CD4-positive, alpha-beta T cell treated with Interleukin-4 for 1 hour (primary cell): ENCODE measurements at places on chromosomes 11 and 22.

GRCh38 chr11:109644152-109644551 lies 222.2 kb downstream of the C11orf87 start:
- no peak for DNase-seq

DNA sequence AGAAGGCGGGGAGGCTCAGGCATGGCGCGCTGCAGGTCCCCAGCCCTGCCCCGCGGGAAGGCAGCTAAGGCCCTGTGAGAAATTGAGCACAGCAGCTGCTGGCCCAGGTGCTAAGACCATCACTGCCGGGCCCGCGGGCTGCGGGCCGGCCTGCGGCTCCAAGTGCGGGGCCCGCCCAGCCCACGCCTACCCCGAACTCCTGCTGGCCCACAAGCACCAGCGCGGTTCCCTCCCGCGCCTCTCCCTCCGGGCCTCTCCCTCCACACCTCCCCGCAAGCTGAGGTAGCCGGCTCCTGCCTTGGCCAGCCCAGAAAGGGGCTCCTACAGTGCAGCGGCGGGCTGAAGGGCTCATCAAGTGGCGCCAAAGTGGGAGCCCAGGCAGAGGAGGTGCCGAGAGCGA lies 4.6 kb upstream of the RDX start:
- DNase-seq: no peak

GRCh38 chr11:32334822-32335221 lies 100.5 kb downstream of the WT1 start:
- no peak for DNase-seq

DNA sequence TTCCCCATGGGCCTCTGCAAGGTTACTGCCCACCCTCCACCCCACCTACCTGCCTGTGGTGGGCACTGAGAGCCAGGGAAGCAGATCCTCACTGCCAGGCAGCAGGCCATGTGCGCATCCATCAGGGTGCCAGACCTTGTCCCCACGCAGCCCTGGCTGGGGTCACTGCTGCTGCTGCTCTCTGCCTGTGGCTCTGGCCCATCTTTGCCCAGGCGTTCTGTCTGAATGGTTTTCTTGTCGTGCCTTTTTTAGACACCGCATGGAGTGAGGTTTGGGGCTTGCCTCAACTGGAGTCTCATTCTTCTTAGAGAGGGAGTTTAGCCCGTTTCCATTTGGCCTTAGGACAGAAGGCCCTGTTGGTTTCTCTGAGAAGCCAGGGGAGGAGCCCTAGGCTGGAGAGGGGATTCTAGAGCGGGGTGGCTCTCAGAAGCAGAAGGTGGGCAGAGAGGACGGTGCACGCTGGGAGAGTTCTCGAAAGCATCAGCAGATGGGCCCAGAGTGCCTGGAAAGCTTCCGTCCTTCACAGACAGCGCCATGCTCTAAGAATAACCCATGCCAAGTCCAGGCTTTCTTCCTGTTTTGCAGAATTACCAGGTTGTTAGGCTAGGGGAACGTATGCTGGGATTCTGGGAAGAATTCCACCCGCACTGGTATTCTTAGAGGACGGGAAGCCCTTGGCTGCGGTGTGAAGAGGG lies 8.1 kb downstream of the TANGO2 start:
- no peak for DNase-seq

DNA sequence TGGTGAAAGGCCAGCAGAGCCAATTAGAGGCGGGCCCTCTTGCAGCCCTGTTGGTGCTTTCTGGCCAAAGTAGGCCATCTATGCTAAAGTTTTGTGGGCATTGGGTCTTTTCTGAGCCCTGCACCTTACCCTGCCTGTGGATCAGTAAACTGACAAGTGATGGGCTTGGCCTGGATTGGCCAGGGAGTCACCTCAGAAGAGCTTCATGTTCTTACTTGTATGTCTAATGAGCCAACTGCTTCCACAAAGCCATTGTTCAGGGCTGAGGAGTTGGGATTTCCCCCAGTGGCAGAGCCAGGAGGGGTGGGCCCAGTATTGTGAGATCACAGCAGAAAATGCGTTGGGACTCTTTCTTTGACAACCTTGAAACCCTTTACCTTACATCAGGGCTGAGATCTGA lies 90.4 kb downstream of the CWC15 start:
- no peak for DNase-seq

DNA sequence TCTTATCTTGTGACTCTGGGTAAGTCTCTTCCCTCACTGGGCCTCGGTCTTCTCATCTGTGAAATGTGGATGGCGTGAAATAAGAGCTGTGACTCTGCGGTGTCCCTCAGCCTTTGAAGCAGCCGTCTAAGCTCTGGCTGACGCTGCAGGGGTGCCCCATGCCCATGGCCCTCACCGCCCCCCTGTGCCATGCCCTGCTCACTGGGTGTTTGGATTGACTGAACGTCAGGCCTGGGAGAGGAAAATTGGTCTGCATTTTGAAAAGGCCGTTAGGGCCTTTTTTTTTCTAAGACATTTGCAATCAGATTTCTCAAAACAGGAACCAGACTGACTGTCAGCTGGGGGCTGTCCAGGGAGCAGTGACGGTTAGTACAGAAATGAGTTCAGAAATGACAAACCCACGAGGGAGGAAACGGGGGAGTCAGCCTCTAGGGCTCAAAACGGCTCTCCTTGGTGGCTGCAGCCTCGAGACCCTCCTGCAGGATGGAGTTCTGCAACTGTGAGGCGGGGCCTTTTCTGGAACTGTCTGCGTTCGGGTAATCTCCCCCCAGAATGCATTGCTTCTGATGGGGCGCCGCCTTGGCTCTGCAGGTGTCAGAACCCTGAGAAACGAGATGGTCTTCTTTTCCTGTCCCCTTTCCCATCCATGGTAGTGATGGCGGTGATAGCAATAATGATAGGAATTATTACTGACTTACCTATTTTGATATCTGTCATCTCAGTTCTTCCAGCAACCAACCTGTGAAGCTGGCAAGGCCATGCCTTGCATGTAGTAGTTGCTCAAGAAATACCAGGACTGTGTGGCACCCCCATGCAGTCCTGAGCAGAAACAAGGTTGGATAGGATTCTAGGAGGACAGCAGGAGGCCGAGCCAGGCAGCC lies 2.0 kb downstream of the GRK2 start:
- peak; percentile 63 for DNase-seq

DNA sequence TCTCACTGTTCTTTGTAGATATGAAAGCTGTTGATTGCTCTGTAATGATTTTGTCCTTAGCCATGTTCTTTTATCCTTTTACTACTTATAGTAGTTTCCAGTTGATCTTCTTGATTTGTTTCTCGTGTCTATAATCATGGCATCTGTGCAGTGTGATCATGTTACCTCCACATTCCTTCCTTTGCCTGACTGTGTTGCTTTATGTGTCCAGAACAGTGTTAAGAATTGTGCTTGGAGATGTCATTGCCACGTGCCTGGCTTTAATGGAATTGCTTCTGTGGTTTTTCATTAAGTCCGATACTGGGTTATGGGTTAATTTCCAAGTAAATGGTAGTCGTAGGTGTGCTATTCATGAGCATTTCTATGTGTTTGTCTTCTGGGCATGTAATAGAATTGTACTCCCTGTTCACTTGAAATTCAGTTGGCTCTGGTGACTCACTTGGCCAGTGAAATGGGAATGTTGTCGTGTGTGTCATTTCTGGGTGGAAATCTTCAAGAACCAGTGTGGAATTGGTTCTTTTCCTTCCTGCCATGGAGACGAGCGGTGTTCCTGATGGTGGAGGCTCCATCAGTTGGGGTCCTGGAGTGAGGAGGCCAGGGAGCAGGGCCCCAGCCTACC lies 6.8 kb downstream of the GTSE1 start:
- DNase-seq: no peak

DNA sequence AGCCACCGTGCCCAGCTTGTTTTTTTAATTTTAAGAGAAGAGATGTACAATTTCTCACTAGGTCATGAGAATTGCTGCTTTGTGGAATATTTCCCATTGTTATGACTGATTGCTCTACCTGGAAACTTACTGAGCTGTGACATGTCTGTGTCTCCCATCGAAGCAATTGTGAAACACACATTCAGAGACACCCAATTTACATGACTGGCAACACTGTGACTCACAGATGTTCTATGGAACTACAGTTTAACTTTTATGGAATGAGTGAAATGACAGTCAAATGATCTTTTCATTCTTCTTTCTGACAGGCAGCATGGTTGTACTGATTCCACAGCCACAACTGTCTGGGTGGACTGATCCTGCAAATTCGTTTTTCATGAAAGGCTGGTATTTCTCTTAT lies 32.3 kb downstream of the ELF5 start:
- DNase-seq: no peak

DNA sequence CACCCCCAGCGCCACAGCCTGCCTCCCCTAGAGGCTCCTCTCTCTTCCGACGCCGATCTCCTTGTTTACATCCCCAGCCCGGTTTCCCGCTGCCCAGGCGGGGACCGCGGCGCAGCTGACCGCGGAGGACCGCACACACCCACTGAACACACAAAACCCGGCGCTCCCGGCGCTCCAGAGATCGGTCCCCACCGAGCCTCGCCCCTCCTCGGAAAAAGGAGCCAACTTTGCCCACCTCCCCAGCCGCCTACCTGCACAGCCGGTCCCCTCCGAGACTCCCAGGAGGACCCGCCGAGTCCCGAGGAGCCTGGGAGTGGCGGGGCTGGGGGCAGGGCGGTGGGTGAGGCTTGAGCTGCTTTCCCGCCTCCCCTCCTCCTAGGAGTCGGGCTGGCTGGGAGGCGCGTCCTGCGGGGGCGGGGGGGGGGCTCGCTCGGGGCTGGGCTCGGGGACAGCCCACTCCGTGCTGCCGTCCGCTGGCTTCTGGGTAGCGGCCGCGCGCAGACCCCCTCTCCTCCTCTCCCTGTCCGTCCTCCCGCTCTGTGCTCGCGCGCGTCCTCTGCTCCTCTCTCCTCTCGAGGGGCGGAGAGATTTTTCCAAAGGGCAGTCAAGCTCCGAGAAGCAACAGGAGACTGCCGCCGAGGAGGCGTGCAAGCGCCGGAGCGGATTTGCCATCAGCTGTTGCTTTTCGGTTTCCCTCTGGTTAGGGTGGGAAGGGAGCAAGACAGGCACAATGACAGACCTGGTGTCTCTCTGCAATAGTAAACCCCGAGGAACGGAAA lies at the start of gene FXYD6:
Gene FXYD6, minus strand, starts transcription at position 318 of the 779 bp plus-strand sequence. CDS start 33,882 bp downstream, outside the sequence.
- no peak for DNase-seq

- no peak for DNase-seq
Observed at GRCh38 chr11:61731952-61732675, 20.3 kb upstream of the MYRF start.

DNA sequence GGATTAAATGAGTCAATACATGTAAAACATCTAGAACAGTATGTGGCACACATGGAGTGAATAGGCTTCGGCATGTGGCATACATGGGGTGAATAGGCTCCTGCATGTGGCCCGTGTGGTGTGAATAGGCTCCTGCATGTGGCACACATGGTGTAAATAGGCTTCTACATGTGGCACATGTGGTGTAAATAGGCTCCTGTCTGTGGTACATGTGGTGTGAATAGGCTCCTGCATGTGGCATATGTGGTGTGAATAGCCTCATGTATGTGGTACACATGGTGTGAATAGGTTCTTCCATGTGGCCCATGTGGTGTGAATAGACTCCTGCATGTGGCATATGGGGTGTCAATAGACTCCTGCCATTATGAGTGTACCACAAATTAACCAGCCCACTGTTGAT lies 219.1 kb upstream of the KIRREL3 start:
- DNase-seq: no peak

DNA sequence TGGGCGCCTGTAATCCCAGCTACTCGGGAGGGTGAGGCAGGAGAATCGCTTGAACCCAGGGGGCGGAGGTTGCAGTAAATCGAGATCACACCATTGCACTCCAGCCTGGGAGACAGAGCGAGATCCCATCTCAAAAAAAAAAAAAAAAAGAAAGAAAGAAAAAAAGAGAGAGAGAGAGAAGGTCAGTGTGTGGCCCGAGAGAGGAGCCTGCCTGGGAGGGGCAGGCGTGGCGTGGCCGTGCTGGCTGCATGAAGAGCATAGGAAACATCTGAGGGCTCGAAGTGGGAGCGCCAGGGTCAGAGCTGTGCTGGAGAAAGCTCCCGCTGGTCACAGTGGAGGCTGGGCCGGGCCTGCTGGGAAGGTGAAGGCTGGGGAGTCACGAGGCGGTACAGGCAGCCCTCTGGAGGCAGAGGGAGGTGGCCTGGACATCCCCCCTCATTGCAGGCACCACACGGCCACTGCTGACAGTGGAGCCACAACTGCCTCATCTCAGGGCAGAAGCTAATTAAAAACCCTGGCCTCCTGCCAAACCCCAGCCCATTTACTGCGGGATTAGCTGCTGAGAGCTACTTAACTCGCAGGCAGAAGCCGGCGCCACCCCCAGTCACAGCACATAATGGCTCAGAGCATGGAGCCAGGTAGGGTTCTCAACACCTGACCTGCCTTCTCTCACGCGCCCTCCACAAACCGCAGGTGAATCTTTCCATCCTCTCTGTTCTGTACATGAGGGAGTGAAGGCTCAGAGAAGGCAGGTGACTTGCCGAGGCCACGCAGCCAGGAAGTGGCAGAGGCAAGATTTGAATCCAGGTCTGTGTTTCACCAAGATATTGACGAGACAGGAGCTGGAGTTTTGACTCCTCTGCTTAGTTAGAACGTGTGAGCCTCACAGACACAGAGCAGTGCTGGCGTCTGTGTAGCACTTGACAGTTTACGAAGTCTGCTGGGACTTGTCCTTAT lies 32.6 kb downstream of the NFAM1 start:
- DNase-seq: no peak

- no peak for DNase-seq
Observed at GRCh38 chr11:105689631-105690030, 79.8 kb downstream of the GRIA4 start.

GRCh38 chr22:29979777-29980321 lies 96.9 kb downstream of the MTMR3 start:
- DNase-seq: no peak

GRCh38 chr11:95254131-95254704 lies 23.2 kb upstream of the SESN3 start:
- peak; percentile 92 for DNase-seq

DNA sequence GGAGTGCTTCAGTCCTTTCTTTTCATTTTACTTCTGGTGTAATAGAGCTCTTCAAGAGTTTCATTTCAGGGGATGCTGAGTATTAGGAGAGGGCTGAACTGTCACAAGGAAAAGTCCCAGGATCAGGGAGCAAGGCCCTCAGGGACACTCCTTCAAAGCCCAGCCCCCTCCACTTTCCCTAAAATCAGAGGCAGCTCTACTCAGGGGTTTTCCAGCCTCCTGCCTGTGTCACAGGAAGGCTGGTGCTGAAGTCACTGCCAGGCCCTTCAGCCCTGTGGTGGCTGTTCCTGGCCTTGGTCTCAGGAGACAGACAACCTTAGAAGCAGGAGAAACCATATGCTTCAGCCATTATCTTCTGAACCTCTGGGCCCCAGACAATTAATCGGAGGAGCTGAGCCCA lies 36.4 kb upstream of the KIRREL3 start:
- DNase-seq: no peak

DNA sequence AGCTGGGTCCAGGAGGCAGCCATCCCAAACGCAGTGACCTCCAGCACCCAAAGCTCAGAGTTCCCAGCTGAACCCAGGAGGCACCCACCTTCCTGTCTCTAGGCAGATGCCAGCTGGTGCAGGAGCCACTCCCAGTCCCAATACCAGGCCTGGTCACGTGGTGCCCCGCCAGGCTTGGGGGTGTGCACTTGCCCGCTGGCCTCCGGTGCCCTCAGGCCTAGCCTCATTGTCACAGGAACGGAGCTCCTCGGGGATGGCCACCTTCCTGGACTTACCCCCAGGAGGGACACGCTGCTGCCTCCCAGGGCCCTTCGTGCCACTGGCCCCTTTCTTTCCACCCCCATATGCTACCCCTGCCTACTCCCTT lies 4.6 kb downstream of the BID start:
- no peak for DNase-seq
